Skin of body (tissue), 3 donors: ENCODE measurements at places on chromosomes 6 and 20. TPM values are rescaled to one million over a fixed set of nuclear protein-coding genes. Genes with fewer than 3 reads are reported as not detected.

GRCh38 chr6:66321017-66321416 is 614.0 kb upstream of the EYS start:
- no peak for DNase-seq

GRCh38 chr6:118744261-118744941 is 93.0 kb upstream of the CEP85L start:
- no peak for DNase-seq

- DNase-seq, result no peak
Measured at GRCh38 chr20:52590100-52590499, 382.1 kb upstream of the TSHZ2 start.

- DNase-seq, result no peak
Measured at GRCh38 chr20:50580016-50580747, 70.0 kb downstream of the PTPN1 start.

DNA sequence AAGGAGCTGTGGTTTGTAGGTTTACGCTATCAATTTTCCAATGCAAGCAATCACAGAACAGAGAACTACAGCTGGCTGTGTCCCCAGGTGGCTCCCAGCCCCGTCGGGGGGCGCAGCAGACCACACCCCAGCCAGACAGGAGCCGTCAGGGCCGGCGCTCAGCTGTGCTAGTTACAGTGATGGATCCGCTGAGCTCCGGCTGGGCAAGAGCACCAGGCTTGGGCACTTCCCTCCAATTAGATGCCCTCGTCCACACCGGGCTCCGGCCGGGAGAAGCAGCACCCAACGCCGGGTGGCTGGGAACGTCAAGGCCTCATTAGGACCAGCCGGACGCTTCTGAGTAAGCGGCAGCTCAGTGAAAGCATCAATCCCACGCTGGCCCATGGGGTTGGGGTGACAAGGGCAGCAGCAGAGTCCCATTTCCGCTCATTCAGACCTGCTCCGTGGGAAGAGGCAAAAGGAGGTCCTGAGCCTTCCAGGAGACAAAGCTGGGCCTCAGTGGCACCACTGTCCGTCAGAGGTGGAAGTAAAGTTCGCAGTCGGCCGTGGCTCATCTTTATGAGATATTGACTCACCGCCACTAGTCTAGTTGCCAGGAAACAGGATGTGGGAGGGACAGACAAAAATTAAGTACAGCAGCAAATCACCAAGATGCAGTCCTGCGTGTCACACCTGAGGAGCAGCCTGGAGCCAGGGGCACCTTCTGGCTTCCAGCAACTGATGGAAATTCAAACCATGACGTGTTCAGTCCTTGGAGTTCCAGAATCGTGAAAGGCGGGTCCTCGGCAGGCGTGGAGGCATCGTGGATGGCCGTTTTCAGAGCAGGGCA is 164.1 kb downstream of the TAF4 start:
- no peak for DNase-seq

The DEFB124 gene
- total RNA-seq, result not detected

The EYA2 gene
- 0.59 TPM for total RNA-seq

- DNase-seq, result no peak
Measured at GRCh38 chr6:106609699-106610098, 19.6 kb downstream of the RTN4IP1 start.

DNA sequence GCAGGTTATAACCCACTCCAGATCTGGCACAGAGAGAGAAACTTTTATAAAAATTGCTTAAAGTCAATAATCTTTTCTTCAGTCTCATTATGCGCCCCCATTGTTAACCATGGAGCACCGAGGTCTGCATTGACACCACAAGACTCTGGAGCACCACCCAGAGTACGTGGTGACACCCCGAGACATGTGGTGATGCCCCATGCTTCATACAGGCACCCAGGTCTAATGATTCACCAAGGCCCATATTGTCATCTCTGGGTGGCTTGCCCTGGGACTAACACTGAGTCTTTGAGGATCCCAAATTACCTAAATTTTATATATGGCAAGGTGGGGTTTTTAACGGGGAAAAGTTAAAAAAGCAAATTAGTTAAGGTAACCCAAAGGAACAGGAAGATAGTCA is 31.1 kb downstream of the CD109 start:
- DNase-seq, result no peak

DNA sequence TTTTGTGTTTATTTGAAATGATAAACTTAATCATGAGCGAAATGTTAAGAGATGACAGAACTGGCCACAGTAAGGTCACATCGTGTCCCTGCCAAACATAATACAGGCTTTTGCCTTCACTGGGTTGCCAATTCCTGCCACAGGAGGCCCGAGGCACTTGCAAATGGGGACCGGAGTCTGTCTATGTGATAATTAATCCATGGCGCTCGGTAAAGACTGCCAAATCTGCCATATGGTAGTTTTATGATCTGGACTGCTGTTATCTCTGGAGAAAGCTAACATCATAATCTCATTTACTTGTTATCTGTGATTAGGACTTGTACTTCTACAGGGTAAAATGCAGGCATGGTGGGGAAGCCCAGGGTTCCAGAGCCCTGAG is 170.5 kb upstream of the TSHZ2 start:
- peak; percentile 44 for DNase-seq

GRCh38 chr6:1296079-1296478 is 15.8 kb upstream of the FOXQ1 start:
- DNase-seq, result no peak

- no peak for DNase-seq
Measured at GRCh38 chr6:122817766-122818165, 28.7 kb downstream of the SMPDL3A start.

GRCh38 chr6:156658186-156658965 is 118.8 kb upstream of the ARID1B start:
- DNase-seq, result peak; percentile 33

DNA sequence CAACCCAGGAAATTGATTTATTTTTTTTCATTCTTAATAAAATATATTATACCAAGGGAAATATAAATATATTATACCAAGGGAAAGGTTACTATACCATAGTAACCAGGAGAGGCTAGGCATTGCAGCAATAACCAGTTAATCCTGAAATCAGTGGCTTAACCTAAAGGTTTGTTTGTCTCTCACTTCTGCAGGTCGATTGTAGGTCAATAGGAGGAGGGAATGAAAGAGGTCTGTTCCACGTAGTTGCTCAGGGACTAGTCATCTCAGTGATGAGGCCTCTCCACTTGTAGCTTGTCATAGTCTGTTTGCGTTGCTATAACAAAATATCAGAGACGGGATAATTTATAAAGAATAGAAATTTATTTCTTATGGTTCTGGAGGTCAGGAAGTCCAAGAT is 168.0 kb downstream of the GJA1 start:
- DNase-seq, result no peak

- DNase-seq, result peak; percentile 42
Measured at GRCh38 chr6:4313044-4313686, 177.8 kb upstream of the ECI2 start.

The FOXF2 gene
- 0.59 TPM for total RNA-seq

GRCh38 chr6:25280344-25281074 is 1.3 kb downstream of the CARMIL1 start:
- DNase-seq, result peak; percentile 6

DNA sequence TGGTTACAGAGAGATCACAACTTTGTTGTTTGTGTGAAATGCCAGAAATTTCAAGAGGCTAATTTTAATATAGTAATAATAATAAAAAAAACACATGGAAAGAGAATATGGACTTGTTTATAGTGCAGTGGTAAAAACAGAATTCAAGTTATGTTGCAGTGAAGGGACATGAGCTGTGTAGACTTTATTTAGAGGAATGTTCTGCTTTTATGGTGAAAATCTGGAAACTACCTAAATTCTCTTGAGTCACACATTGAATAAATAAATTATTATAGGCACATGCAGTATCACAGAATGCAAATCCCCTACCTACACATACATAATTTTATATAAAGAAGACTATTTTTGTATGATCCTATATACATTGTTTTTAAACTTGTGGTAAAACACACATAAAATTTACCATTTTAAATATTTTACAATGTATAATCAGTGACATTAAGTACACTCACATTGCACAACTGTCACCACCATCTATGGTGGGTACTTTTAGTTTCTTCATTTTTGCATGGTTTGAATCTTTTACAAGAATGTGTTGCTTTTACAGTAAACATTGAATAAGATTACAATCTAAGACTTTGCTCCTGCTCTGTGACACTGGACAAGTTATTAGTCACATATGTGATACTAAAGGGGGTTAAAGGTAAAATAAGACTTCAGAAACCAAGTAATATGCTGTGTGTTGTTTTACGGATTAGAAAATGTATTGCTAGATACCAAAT is 107.4 kb downstream of the B3GAT2 start:
- DNase-seq, result no peak

GRCh38 chr20:32006841-32007786 is 3.1 kb upstream of the CCM2L start:
- DNase-seq, result no peak

- DNase-seq, result peak; percentile 57
Measured at GRCh38 chr6:138815797-138816528, 20.1 kb downstream of the ECT2L start.
